ENCODE measurements at places on chromosomes 2 and 18.

DNA sequence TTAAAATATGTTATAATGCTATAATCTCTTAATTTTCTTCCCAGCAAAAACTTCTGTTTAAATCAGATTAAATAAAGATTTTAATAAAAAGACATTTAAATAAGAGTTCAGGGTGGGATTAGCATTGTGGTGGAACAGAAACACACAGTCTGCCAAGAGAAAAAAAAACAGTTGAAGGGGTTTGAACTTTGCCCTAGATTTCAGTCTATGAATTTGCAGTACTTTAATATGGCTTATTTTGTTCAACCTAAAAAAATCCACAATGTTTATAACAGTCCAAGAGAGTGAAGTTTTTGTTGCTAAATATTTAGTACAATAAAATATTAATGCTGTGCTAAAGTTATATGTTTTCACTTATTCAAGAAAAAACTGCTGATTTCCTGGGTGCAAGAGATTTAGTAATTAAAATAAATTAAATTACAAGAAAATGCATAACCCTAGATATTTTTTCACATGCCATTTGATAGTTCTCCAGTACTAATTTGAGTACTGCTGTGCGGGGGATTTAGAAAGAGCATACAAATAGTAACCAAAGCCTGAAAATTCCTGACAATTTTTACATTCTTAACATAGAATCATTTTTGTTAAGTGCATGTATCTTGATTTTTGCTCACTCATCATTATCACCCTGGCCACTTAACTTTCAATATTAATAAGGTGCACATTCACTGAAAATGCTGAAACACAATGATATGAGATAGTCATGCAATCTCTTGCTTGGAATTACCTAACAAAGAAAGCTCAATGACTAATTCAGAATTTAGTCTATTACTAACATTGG is 52.6 kb downstream of the SLC40A1 start:
- DNase-seq, result no peak

GRCh38 chr2:146807568-146808168 is 1037.2 kb upstream of the ACVR2A start:
- DNase-seq, result no peak

DNA sequence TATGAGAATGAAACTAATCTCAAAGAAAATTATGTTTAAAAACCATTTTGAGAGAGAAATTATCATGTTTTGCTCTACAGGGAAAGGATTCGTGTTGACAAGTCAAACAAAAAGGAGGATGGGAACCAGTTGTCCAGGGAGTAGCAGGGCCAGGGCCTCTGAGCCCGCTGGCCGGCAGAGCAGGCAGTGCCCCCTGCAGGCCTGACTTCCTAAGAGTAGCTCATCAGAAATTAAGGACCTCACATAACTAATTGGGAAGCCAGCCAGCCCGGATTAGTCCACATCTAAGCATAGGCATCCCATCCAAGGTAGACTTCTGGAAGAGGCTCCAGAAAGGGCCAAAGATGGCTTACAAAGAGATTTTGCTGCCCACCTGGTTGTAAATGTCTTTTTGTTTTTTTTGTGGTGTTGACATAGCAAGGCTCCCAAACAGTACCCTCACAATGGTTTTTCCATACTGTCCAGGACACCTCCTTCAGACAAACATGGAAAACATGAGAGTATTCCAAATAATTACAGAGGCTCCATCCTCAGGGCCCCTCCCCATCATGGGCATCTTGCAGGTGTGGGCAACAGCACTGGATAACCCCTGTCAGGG is 241.2 kb upstream of the TANK start:
- DNase-seq, result peak; percentile 45

GRCh38 chr18:3037423-3037915 is 24.5 kb upstream of the LPIN2 start:
- DNase-seq, result no peak

GRCh38 chr18:79857082-79857671 is 59.4 kb downstream of the KCNG2 start:
- no peak for DNase-seq

- no peak for DNase-seq
Measured at GRCh38 chr2:112137516-112138158, 548 bp upstream of the FBLN7 start.

DNA sequence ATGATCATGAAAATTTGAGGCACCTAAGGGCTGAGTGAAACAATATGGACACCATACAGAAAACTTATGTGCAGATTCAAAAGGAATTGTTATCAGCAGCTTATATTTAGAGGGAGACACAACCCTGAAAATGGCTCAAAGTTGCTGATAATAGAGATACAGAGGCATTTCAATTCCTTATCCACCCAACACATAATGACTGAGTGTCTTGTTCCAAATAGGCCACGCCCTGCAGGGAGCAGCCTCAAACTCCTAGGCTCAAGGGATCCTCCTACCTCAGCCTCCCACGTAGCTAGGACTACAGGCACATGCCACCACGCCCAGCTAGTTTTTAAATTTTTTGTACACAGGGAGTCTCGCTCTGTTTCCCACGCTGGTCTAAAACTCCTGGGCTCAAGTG is 79.0 kb downstream of the LBH start:
- no peak for DNase-seq

DNA sequence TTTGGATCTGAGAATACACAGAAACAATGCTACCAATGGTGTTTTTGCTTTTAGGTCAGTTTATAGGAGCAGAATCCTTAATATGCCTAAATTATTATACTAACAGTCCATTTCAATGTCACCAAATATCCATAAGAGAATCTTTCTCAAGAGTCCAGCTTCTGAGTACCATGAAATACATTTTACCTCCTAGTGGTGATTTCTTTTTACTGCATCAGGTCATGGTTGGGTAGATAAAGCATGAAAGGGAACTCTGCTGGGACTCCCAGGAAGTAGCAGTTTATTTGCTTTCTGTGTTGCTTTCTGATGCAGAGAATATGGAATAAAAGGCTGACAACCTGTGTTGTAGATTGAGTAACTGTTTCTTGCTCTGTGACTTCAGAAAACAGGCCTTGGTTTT is 115.6 kb downstream of the PPP1R1C start:
- peak; percentile 16 for DNase-seq

GRCh38 chr18:49743117-49743567 is 70.2 kb downstream of the ACAA2 start:
- DNase-seq, result no peak

DNA sequence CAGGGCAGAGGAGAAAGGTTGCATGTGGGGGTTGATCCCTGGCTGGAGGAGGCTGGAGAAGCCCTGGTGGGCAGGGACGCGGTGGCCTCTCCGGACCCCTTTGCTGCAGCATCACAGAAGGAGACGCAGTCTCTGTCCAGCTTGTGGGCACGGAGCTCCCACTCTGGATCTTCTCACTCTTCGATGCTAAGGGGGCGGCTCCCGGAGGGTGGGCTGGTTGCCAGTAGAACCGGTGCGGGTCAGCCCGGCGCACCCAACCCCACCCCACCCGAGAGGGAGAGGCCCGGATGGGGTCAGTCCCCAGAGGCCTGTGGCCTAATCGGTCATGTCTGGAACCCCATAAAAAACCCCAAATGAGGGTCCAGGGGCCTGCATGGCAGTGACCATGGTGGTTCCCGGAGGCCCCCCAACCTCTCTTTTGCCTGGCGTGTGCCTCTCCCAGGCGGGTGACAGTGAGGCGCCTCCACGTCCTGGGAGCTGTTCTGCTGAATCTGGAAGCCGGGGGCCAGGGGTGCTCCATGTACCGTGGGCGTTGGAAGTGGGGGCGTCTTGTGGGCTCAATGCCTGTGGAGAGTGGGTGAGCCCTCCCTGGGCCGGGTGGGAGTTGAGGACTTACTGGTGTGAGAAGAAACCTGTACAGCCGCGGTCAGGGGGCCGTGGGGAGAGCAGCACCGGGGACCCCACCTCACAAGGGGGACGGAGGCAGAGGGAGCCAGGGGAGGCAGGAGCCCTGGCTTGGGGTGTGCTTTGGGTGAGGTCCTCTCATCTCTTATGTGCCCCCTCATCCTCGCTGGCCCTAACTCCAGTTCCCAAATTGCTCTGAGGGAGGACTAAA is 79.6 kb downstream of the RTP5 start:
- DNase-seq, result no peak

DNA sequence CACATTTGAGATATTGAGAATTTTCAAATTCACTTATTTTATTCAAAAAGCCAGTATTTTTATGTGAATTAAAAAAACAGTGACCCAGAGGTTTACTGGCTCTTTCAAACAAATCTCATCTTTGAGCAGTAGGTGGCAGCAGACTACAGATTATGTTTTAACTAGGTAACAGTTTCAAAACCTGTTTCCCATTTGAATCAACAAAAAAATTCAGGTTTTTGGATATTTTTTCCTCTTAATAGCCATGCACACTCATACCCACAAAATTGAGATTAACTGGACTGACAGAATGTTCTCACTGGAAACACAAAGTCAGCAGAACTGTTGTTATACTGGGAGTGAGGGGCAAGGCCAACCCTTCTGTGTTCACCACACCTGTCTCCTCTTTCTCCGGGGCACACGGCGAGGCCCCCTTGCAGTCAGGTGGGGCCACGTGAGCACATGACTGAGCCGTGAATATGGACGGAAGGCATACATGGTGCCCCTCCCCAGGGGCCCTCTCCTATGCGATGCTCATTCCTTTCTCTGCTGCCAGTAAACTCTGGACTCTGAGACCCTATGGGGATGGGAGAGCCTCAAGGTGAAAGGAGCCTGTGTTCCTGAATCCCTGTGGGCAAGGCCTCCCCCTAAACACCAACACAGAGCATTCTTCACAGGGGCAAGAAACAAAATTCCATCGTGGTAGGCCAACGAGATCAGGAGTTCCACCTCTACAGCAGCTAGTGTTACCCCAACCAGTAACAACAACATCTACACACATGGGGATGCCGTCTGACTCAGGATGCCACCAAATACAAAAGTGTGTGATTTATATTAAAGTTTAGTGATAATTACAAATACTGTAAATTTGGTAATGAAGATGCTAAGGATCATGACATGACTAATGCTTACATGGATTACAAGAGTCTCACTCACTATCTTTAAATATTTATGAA is 80.4 kb downstream of the LPIN2 start:
- peak; percentile 11 for DNase-seq

- no peak for DNase-seq
Measured at GRCh38 chr2:5954509-5954908, 262.3 kb downstream of the SOX11 start.

DNA sequence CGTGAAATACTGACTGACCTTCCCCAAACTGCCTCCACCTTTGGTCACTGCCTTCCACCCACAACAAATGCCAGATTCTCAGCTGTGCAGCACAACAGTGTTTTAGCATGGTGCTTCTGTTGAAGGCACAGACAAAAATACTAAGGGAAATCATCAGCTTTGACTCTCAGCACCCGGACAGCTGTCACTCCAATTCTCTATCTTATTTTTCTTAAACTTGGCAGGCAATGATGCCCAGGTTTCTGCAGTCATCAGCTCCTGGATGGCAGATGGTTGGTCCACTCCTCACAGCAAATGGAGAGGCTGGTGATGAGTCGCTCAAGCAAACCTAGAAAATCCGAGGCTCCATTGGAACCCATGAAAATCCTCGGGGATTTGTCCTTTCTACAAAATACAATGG is 2.9 kb upstream of the FAM124B start:
- DNase-seq, result no peak

- no peak for DNase-seq
Measured at GRCh38 chr2:20618886-20619521, 31.9 kb downstream of the HS1BP3 start.

DNA sequence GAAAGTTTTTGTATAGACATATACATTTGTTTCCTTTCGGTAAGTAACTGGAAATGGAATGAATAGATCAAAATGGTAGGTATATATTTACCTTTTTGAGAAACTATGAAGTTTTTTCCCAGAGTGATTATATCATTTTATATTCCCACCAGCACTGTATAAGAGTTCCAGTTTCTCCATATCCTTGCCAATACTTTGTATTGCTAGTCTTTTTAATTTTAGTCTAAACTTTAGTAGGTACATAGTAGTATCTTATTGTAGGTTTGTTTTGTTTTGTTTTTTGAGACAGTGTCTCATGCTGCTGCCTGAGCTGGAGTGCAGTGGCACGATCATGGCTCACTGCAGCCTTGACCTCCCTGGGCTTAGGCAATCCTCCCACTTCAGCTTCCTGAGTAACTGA is 56.6 kb downstream of the AGPS start:
- DNase-seq, result no peak

- no peak for DNase-seq
Measured at GRCh38 chr2:240605867-240606743, 19.2 kb upstream of the GPR35 start.

- no peak for DNase-seq
Measured at GRCh38 chr2:191688934-191689695, 11.2 kb downstream of the NABP1 start.

- no peak for DNase-seq
Measured at GRCh38 chr2:174682578-174683391, 81.5 kb downstream of the CHRNA1 start.

DNA sequence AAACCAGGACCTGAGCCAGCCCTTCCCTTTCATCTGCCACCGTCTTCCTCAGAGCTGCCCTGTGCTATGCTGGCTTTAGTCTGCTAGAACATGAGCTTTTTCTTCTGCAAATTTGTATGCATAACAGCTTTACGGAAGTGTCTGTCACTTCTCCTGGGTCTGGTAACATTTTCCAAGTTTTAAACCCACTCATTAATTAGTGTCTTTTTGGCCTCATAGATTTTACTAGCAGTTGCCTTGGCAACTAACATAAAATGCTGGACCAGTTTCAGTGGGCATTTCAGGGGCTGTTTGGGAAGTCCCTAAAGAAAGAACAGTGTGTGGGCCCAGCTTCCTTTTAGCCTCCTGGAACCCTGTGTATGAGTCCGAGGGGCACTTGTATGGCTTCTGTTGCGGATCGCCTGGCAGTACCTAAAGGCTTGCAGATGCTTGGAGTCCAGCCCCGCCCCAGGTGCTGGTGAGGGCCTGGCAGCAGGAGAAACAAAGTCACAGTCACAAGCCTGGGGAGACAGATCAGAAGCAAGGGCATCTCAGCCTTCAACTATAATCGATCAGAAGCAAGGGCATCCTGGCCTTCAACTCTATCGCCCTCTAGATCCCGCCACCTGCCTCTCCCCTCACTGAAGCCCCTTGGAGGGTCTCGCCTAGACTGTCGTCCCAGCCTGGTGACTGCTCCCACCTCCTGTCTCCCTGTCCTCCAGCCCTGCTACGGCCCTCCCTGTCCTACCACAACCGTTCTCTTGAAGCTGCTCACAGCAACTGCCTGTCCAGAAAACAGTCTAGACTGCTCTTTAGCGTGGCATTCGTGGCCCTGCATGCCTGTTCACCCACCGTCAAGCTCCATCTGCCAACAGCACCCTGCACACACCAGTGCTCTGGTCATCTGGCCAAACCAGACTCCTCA is 36.8 kb upstream of the MAPRE3 start:
- DNase-seq, result no peak

- DNase-seq, result no peak
Measured at GRCh38 chr2:174815526-174815925, 51.3 kb upstream of the CHRNA1 start.

GRCh38 chr2:110667071-110667470 is 10.8 kb downstream of the BUB1 start:
- DNase-seq, result no peak

DNA sequence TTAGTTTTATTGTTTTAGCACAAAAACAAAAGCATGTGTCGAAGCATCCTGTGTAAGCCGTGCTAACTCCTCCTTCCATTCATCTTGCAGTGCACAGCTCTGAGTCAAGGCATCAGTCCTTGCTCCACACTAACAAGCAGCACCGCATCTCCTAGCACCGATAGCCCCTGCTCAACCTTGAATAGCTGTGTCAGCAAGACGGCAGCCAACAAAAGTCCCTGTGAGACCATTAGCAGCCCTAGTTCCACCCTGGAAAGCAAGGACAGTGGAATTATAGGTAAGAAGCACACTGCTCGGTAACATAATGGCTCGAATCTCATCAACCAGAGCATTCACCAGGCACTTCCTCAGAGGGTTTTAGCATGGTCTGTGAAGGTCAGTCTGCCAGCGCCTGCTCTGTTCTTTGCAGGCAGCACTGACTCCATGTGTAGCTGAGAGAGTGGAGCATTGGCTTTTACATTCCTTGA is 136.2 kb downstream of the WDSUB1 start:
- no peak for DNase-seq
